EH (cell line): ENCODE measurements at places on chromosomes 2 and 18.

GRCh38 chr18:78133729-78134128, 845.9 kb upstream of the SALL3 start:
- DNase-seq = no peak

DNA sequence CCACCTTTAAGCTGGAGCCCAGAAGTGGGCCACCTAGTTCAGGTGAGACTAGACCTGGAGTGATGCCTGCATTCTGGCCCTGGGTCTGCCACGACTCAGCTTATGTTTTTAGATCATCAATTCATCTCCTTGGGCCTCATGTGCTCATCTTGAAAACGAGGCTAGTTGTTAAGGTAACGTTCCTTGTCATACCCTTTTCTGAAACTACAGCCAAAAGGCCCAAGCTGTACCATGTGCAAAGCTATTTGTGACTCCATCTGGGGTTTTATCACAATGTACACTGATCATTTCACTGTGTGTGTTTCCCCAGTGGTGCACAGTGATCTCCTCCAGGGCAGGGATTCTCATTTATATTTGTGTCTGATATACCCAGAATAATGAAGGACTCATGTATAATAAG, 138.4 kb upstream of the COPS8 start:
- DNase-seq = no peak

DNA sequence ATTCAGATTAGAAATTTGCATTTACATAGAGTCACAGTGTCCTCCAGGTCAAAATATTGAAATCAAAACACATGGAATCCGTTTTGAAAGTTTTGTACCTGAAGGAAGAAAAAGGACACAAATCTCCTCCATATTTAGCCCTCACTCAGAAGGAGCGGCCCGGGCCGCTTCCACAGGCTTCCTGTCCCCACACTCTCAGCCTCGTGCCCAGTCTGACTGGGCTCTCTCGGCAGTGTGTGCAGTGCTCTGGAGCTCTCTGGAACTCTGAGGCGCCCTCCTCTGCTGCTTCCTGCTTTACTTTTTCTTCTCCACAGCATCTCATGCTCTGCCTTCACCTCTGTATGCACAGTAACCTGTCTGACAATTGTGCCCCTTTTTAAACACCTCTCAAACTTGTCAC, 22.2 kb upstream of the ZFP36L2 start:
- no peak for DNase-seq

GRCh38 chr2:80896576-80896975, 592.0 kb upstream of the LRRTM1 start:
- no peak for DNase-seq

DNA sequence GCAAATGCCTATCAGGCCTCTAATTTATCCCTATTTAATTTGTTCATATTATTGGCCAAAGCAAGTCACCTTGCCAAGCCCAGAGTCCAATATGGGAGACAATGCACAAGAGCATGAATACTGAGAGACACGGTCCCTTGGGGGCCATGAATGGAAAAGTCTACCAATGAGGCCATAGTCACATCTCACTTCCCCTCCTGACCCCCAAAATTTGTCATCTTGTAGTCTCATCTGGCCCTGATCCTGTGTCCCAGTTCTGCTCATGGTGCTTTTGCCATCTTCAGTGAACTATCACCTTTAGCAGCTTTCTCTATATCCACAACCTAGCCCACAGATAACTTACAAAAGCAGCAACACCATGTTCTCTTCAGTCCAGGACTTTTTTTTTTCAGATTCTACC, 302.7 kb upstream of the MGAT5 start:
- no peak for DNase-seq
